Karpas-422 (cell line): ENCODE measurements at places on chromosomes 2 and 18. TPM values are rescaled to one million over a fixed set of nuclear protein-coding genes. Genes with fewer than 3 reads are reported as not detected.

Gene KIAA2012
- total RNA-seq: 0.29 and 0.89 TPM in 2 replicates

Gene ALPP
- not detected in 2 replicates for total RNA-seq

Gene GFPT1
- 15.2 and 24.4 TPM in 2 replicates for total RNA-seq

Gene OTOS
- total RNA-seq: not detected in 2 replicates

Gene ZNF514
- total RNA-seq: 9.5 and 15.0 TPM in 2 replicates

Gene ARHGAP15
- 65.6 and 82.8 TPM in 2 replicates for total RNA-seq

Gene CKAP2L
- total RNA-seq: 8.9 and 17.0 TPM in 2 replicates

Gene OXER1
- not detected in 2 replicates for total RNA-seq

Gene SLC20A1
- 24.6 and 48.4 TPM in 2 replicates for total RNA-seq

Gene MARCO
- total RNA-seq: not detected in 2 replicates

Gene NAB1
- total RNA-seq: 15.7 and 19.6 TPM in 2 replicates

Gene ATG16L1
- 18.2 and 20.2 TPM in 2 replicates for total RNA-seq

Gene CAPN14
- 2.0 and 2.6 TPM in 2 replicates for total RNA-seq

Gene CCDC178
- total RNA-seq: not detected in 2 replicates

Gene PDE1A
- 0.15 TPM in 1 of 2 replicates, not detected in the other for total RNA-seq

Gene BOLL
- total RNA-seq: not detected in 2 replicates

Gene CNDP1
- total RNA-seq: 0.11 TPM in 1 of 2 replicates, not detected in the other

Gene ENOSF1
- 54.6 and 68.7 TPM in 2 replicates for total RNA-seq

Gene TCF23
- total RNA-seq: not detected in 2 replicates

Gene CPO
- total RNA-seq: not detected in 2 replicates

Gene SPDYA
- 0.76 and 0.78 TPM in 2 replicates for total RNA-seq

Gene ACKR3
- total RNA-seq: 0.40 TPM in 1 of 2 replicates, not detected in the other

Gene ERFE
- total RNA-seq: 2.8 and 4.1 TPM in 2 replicates

Gene PLCL1
- not detected in 2 replicates for total RNA-seq

Gene PFN4
- 2.1 TPM in 1 of 2 replicates, not detected in the other for total RNA-seq

Gene TMEM178A
- not detected in 2 replicates for total RNA-seq

Gene MYOM1
- 0.04 TPM in 1 of 2 replicates, not detected in the other for total RNA-seq

Gene RAB17
- total RNA-seq: 1.3 and 2.9 TPM in 2 replicates

Gene FLACC1
- 0.18 and 13.2 TPM in 2 replicates for total RNA-seq

Gene UPP2
- total RNA-seq: not detected in 2 replicates

Gene CROCC2
- not detected in 2 replicates for total RNA-seq

Gene PKDCC
- total RNA-seq: not detected in 2 replicates

Gene MTCL1
- total RNA-seq: 0.43 and 2.9 TPM in 2 replicates

Gene NTSR2
- not detected in 2 replicates for total RNA-seq

Gene PNKD
- total RNA-seq: 26.5 and 60.1 TPM in 2 replicates

Gene IL36A
- not detected in 2 replicates for total RNA-seq

Gene KCNK3
- not detected in 2 replicates for total RNA-seq

Gene RAB6C
- 0.52 and 1.5 TPM in 2 replicates for total RNA-seq

Gene CCDC141
- 0.30 TPM in 1 of 2 replicates, not detected in the other for total RNA-seq

Gene C2orf81
- total RNA-seq: 3.8 and 7.6 TPM in 2 replicates

Gene RGPD3
- not detected in 2 replicates for total RNA-seq

Gene TRIM54
- not detected in 2 replicates for total RNA-seq

Gene FEV
- total RNA-seq: not detected in 2 replicates

Gene RTP5
- not detected in 2 replicates for total RNA-seq

Gene POU3F3
- total RNA-seq: not detected in 2 replicates

Gene IL1RL2
- total RNA-seq: not detected in 2 replicates
